EL (cell line): ENCODE measurements at places on chromosomes 13 and 19.
A peak's percentile ranks its signal among the peaks of the same experiment; 100 is the strongest.

DNA sequence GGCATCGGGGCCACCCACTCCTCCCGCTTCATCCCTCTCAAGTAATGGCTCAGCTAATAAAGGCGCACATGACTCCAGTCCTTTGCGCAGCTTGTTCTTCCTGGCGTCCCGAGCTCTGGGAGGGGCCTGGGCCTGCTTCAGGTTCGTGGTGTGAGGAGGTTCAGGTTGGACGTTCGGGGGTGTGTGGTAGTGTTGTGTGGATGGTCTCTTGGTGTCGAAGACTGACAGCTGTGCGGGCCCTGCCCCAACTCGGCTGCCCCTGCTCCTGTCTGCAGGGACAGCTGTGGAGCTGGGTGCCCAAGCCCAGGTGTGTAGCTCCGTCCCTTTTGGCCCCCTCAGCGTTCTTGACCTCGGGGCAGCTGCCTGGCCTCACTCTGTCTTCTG is 2.2 kb downstream of the RPS15 start:
- DNase-seq = no peak

- DNase-seq = no peak
Observed at GRCh38 chr13:22717036-22717435, 463.7 kb upstream of the SGCG start.

- peak; percentile 24 for DNase-seq
Observed at GRCh38 chr13:97976610-97977521, 23.4 kb downstream of the IPO5 start.

DNA sequence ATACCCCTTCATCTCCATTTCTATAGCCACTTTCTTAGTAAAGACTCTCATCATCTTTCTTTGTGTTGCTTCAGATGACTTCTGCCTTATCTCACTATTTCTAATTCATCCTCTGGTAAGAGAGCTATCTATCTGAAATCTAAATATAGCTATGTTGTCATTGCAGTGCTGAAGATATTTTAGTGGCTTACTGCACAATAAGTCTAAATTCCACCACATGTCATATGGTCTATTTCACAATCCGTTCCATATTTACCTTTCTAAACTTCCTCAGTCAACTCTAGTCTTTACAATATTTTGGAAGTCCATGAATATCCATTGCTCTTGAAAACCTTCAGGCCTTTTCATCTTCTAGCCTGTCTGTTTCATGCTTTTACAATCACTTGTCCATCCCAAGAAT is 465.1 kb upstream of the SLC10A2 start:
- no peak for DNase-seq

GRCh38 chr19:29098863-29099481 is 114.0 kb downstream of the UQCRFS1 start:
- peak; percentile 84 for DNase-seq

- DNase-seq = no peak
Observed at GRCh38 chr13:29920025-29920643, 69.7 kb upstream of the UBL3 start.

GRCh38 chr13:62251734-62252133 is 836.1 kb upstream of the PCDH20 start:
- no peak for DNase-seq

DNA sequence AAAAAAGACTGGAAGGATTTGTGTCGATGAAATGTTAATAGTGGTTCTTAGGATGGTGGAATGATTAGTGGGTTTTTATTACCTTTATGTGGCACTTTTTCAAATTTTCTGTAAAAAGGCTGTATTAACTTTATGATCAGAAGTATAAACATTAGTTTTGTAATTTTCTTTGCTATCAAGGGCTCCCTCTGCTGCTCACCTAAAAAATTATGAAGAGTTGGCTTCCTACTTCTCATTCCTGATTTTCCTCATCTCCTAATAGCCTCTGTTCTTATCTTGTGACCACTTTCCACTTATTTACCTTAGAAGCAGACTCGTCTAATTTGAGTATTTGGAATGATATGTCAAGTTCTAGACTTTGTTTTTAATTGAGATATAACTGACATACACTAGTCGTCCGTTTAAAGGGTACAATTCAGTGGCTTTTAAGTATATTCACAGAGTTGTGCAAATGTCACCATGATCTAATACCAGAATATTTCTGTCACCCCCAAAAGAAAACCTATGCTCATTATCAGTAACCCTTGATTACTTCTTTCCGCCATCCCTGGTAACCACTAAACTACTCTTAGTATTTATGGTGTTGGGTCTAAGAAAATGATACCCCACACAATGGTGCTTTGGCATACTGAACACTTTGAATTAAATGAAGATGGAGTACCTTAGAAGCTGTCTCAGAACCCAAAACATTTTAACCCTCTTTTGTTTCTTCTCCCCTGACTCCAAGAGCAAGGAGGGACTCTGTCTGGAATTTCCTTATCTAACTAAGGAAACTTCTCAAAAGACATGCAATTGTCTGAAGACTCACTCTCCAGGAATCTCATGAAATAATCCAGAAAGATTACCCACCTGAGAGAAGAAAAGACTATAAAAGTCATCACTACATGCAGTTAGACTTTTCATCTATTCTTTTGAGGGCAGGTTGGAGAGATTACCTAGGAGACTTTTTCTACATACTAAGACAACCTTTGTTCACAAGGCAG is 311.3 kb downstream of the DLEU7 start:
- DNase-seq = peak; percentile 36

DNA sequence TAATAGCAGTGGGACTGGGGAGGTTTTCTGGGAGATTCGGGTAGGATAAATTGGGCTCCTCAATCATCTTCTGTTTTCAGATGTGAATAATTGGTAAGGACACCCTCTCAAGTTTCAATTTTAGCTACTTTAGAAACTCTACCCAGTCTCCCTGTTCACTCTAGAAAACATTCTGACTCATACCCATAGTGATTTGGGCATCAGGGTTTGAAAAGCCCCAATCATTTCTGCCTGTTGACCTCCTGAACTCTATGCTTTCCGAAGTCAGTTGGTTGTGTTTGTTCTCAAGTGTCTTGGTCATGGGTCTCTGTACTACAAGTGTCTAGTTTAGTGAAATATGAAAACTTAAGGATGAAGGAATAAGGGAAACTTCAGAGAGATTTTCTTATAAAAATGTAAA is 911.3 kb upstream of the GPC6 start:
- DNase-seq = no peak

GRCh38 chr19:56976995-56977906 is 136.7 kb upstream of the PEG3 start:
- DNase-seq = no peak

DNA sequence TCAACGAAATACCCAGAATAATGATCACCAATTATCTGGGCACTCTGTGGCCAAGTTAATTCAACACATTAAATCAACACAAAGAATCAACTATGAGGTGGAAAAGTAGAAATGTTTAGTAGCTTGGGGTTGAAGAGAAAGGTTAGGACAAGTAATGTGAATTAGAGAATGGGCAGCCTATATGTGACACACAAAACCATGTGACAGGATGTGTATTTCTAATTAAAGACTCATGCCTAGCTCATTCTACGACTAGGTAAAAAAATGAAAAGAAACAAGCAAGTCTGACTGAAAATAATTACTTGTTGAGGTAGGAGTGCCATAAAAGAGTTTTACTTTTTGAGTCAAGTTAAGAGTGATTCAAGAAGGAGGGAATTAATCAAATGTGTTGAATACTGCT is 2646.0 kb upstream of the PCDH20 start:
- DNase-seq = no peak

DNA sequence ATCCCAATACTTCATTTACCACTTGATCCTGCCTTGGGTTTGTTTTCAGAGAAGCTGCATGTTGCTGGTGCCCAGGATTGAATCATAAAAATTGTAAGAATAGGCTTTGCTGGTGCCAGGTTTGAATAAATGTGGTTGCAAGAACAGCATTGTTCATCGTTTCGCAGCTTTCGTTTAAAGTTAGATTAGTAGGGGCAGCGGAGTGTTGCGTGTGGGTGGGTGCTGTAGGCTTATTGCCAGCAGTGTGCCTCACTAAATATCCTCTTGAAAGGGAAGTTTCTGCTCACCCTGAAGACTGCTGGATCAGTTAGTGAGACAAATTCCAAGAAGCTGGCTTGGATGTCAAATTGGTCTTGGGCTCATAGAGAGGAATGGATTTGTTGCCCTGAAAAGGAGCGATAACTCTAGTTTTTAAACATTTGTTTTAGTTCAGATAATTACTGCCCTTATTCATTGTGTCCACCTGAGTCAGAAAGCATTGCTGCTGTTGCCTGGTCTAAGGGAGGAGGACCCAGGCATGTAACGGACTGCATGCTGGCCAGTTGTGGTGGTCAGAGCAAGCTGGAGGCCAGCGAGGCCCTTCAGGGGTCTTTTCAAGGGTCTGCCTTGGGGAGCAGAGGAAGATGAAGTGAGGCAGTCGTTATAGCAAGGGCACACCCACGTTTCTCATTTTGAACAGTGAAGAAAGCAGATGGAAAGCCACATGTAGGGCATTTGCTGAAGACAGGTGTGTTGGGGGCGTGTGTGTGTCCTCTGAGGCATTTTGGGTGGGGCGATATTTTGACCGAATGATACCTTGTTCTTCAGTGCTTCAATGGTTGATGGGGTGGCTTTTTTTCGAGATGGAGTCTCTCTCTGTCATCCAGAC is 8.5 kb downstream of the ILF3 start:
- DNase-seq = no peak
